ENCODE measurements at places on chromosomes 12 and 14.

DNA sequence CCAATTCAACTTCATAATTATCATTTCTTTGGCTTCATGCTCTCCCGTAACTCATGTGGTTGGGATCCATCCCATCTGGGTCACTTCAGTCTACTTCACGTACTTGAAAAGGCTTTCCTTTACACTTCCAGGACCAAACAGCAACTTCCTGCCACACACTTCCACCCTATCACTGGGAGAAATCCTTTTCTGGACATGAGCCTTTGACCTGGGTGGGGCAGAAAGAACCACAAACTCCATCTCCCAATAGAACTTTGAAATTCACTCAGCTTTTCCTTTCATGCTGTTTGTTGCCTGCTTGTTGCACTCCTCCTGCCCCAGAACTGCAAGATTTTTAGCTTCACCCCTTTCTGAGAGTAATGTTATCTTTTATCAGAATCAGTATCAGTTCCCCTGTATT, 18.4 kb upstream of the GALNT16 start:
- no peak for DNase-seq

GRCh38 chr12:68623059-68623458, 12.4 kb downstream of the RAP1B start:
- DNase-seq, result no peak

GRCh38 chr12:132641811-132642650, 23.5 kb downstream of the P2RX2 start:
- no peak for DNase-seq

DNA sequence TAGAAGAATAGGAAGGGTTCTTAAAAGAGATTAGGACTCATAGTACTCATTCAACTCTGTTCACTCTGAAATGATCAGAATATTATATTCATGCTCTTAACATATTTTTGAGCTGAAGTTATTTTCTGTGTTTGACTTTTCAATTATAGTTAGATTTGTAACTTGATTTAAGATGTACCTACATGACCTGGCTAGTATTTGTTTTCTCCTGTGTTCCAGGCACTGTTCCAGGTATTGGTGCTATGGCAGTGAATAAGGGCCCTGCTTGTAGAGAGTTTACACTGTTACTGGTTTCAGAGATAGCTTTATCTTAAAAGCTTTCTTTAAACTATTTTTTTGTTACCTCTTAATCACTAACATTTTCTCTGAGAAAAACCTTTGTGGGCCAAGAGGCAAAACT, 19.1 kb upstream of the SLC17A8 start:
- DNase-seq, result no peak

Measured in dermis blood vessel endothelial cell (primary cell).